Stimulated activated CD8-positive, alpha-beta memory T cell treated with anti-CD3 and anti-CD28 coated beads, Interleukin-15, amount 100 ng/mL, for 48 hours (primary cell): ENCODE measurements at places on chromosomes 13 and 19.
A peak's percentile ranks its signal among the peaks of the same experiment; 100 is the strongest.

- DNase-seq, result no peak
Measured at GRCh38 chr13:100674572-100674871, at the start of gene TMTC4. Gene TMTC4, minus strand, starts transcription at chr13:100674795. Its CDS starts 4,433 bp downstream, at chr13:100670362.

DNA sequence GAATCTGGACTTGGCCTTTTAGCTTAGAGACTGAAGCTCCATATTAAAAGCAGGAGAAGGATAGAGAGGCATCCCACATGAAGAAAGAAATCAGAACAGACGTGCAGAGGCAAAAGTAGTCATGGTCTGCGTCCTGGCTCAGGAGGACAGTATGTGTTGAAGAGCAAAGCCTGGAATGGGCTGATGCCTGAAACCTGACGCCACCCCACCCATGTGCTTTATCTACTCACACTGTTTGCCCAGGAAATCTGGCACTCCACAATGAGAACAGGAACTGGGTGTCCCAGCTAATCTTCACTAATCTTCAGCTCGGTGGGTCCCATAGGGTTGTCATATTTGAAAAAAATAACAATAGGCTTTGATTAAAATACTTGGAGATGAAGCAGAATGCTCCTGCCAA lies 549.0 kb upstream of the GPC6 start:
- no peak for DNase-seq

GRCh38 chr13:65336087-65336749 lies 1893.9 kb downstream of the PCDH9 start:
- DNase-seq, result no peak

GRCh38 chr13:79481685-79482052 lies 714 bp downstream of the NDFIP2 start:
- DNase-seq, result peak; percentile 60

DNA sequence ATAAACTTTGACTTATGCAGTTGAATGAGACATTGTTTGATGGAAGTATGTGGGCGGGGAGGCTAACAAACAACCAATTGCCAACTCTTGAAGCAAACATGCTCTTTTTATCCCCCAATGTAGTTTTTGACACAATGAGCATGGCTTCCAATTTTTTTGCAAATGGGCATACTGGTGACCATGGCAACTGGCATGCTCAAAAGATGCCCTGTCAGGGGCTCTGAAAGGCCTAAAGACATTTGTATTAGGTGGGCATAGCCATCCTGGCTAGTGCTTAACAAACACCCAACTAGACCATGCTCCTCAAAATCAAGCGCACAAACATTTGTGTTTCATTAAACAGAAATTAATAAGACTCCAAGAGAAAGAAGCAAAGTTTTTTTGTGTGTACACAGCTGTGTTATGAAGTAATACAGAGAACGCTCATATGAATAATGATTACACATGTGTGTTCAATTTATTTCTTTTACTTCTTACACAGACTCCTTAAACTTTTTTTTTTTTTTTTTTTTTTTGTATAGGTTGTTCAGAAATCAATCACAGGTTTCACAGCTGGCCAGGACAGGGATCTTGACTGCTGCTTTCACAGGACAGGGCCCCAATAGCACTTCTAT lies 95.6 kb downstream of the DLEU7 start:
- DNase-seq, result no peak

GRCh38 chr13:28401303-28402056 lies 93.4 kb downstream of the FLT1 start:
- DNase-seq, result no peak

GRCh38 chr19:11674067-11674492 lies 64.7 kb downstream of the ZNF823 start:
- no peak for DNase-seq

DNA sequence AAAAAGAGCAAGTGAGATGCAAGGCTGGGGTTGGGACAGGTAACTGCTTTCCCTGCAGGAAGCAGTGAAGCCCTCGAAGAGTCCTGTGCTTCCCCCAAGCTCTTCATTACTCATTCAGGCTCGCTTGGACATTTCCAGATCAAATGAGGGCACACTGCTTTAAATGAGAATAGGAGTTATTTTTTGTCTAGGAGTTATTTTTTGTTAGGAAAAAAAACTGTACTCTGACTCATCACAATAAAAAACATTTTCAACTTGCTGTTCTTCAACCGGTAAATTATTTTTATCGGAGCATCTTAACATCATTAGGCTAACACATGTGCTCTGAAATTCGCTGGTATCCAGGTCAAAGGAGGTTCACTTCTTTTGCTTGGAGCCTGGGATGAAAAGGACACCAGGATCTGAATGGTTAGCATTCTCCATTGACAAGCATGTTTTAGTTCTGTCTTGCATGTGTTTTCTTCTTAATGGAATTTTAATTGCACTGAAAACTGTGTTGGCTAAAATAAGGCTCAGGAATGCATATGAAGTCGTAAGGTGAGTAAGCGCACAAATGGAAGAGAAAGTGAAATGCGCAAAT lies 80.7 kb upstream of the STK24 start:
- DNase-seq, result no peak

GRCh38 chr19:36013280-36014011 lies 567 bp downstream of the ALKBH6 start:
- no peak for DNase-seq

DNA sequence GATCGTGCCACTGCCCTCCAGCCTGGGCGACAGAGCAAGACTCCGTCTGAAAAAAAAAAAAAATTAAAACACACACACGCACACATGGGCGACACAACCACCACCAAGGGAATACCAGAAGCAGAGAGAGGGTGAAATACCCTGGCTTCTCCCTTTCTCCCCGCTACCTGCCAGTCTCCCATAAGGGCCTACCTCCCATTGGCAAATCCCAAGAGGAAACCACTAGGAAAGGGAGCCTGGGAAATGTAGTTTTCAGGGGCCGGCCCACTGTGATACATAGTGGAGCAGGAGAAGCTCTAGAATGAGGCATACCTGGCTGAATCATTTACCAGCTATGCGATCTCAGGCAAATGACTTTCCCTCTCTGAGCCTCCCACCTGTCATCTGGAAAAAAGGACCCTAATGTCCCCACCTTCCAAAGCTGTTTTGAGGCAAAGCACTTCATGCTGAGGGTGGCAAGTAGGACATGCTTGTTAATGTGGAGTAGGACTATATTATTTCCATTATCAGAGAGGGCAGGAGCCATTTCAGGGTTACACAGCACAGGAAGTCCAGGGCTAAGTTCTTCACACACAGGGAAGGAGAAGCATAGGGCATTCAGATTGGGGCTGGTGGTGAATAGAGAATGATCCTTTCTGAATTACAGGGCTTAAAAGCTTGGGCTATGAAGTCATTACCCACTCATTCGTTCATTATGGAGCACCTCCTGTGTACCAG lies 14.3 kb upstream of the HNRNPUL1 start:
- DNase-seq, result no peak
